Thymus (tissue), 14 donors: ENCODE measurements at places on chromosomes 3 and 15. TPM values are rescaled to one million over a fixed set of nuclear protein-coding genes. Genes with fewer than 3 reads are reported as not detected.

DNA sequence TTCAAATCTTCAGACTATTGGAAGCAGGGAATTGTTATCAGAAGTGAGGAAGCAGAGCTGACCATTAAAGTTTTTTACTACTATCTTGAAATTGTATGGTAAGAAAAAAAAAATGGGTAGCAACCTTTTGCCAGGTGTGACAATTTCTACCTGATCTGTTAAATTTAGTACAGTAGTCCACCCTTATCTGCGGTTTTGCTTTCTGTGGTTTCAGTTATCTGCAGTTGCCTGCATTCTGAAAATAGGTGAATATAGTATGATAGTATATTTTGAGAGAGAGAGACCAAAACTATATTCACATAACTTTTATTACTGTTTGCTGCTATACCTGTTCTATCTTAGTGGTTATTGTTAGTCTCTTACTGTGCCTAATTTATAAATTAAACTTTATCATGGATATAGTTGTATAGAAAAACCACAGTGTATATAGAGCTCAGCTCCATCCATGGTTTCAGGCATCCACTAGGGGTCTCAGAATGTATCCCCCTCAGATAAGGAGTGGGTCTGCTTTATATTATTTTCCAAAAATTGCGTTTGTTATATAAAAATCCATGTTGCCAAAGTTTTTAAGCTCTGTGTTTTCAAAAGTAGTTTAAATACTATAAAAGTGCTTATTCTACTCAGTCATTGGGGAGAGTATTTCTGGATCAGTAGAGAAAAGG is 69.9 kb downstream of the PTPRG start:
- no peak overlapping the region for H3K27ac ChIP-seq
- H3K36me3 ChIP-seq: no peaks in the 10 kb centered on the region
- H3K4me3 ChIP-seq: no peak overlapping the region
- H3K27me3 ChIP-seq: no peaks in the 10 kb centered on the region
- no peaks in the 10 kb centered on the region for H3K4me1 ChIP-seq
- DNase-seq: no peak

Gene BFSP2
- 3.8 TPM for polyA plus RNA-seq

GRCh38 chr15:81443040-81443820 is 69.2 kb upstream of the TMC3 start:
- H3K27me3 ChIP-seq: no peaks in the 10 kb centered on the region
- H3K4me1 ChIP-seq: no peaks in the 10 kb centered on the region
- H3K27ac ChIP-seq: no peak overlapping the region
- H3K36me3 ChIP-seq: no peaks in the 10 kb centered on the region

Gene CD276
- polyA plus RNA-seq: 11.3 TPM

DNA sequence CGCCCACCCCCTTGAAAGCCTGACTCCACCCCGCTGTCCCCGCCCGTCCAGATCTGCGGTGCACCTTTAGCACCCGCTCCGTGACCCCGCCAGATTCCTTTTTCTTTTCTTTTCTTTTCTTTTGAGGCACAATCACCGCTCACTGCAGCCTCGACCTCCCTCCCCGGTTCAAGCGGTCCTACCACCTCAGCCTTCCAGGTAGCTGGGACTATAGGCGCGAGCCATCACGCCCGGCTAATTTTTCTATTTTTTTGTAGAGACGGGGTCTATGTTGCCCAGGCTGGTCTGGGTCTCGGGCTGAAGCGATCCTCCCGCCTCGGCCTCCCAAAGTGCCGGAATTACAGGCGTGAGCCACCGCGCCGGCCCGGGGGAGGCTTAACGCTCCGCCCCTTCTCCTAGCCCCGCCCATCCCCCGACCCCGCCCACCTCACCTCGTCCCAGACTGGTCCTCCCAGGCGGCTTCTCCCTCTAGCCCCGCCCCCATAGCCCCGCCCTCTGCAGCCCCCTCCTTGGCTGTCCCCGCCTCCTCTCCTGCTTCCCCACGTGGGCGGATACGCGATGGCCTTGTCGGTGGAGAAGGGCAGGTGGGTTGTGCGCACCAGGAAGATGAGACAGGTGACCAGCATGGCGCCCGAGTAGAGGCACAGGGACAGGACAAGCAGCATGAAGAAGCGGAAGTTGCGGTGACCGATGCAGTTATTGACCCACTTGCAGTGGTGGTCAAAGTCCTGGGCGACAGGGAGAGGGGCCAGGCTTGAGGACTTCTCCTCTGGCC is 3.2 kb downstream of the ZDHHC19 start:
- no peak for DNase-seq
- H3K4me3 ChIP-seq: peak overlapping the region; percentile 40
- no peaks in the 10 kb centered on the region for H3K27me3 ChIP-seq
- no peaks in the 10 kb centered on the region for H3K36me3 ChIP-seq

Gene SOX2
- 3.1 TPM for polyA plus RNA-seq

Gene RARRES1
- polyA plus RNA-seq: 7.3 TPM

DNA sequence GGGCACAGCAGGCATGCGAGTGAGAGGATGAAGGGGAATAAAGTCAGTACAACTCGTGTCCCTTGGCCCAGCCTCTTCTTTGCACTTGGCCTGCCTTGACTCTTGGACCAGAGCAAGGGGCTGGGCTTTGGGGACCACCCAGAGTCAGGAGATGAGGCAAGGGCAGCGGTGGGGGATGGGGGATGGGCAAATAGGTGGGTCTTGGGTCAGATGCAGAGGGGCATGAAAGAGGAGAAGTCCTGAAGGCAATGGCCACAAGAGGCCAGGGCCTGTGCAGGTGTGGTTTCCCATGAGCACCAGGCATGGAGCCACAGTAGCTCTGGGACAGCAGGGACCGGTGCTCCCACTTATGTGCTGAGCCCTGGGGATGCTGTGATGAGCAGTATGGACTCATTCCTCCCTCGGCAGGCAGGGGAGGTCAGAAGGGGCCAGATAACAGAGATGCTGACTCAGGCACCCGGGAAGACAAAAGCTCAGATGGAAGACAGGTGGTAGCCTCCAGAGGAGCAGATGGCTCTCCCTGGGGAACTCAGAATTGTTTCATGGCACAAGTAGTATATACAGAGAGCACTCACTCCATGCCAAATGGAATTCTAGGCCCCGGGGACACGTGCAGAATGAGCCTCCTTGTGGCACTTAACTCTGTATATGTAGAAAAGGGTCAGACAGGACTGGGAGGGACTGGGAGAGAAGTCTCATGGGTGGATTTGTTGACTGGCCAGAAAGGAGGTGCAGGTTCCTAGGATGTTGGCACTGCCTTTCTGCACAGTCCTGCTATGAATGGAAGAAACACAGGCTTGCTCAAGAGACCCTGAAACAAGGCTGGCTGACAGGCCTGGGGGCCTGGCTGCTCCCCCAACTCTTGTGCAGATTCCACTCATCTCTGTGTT is 14.3 kb downstream of the ZBTB47 start:
- no peaks in the 10 kb centered on the region for H3K27me3 ChIP-seq
- no peak for DNase-seq
- H3K27ac ChIP-seq: no peak overlapping the region
- no peaks in the 10 kb centered on the region for H3K4me1 ChIP-seq
- H3K36me3 ChIP-seq: no peaks in the 10 kb centered on the region
- no peak overlapping the region for H3K4me3 ChIP-seq

DNA sequence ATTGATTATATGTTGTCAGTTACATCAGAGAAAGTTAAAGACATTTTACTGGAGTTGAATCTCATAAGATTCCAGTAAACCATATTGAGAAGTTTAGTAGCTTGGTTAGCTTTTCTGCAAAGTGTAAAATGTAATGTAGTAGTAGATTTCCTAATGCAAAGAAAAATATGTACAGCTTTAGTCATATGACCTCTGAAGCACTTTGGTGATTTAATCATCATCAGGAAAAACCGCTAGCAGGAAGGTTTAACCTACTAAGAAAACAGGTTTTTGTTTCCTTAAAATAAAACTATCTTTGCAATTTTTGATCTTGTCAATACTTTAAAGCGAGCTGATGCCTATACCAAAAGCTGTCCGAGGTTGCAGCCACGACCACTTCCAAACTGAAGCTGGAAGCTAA is 364.6 kb upstream of the ZNF385D start:
- no peaks in the 10 kb centered on the region for H3K27me3 ChIP-seq
- no peaks in the 10 kb centered on the region for H3K36me3 ChIP-seq
- no peak for DNase-seq
- no peak overlapping the region for H3K27ac ChIP-seq

DNA sequence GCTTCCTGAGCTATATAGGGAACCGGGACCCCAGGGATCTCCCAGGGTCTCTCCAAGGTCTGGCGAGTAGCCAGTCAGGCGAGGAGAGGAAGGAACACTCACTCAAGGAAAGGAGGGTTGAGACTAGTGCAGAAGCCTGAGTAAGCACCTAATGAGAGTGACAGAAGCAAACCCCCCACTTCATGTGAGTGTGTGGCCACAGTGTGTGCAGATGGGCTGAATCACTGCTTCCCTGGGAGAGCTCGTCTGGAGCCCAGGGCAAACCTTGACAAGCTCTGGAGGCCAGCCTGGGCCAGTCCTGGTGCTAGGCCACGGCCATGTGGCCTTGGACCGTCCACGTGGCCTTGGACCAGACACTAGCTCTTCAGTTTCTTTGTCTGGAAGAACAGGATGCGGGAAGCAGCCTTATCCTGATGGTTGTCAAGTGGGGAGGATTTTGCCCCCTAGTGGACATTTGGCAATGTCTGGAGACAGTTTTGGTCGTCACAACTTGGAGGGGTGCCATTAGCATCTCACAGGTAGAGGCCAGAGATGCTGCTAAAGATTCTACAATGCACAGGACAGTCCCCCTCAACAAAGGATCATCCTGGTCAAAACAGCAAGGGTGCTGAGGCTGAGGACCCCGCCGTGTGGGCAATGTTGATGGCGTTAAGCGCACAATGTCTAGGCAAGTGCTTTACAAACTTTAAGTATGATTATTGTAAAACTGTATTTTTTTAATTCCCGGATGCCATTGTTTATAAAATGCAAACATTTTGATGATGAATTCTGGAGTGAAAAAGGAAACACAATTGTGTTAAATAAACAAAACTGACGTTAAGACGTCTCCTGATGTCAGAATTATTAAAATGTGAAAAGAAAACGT is 34.8 kb upstream of the CTSH start:
- no peak overlapping the region for H3K27ac ChIP-seq
- no peak overlapping the region for H3K4me3 ChIP-seq
- no peaks in the 10 kb centered on the region for H3K27me3 ChIP-seq
- H3K4me1 ChIP-seq: no peaks in the 10 kb centered on the region
- no peaks in the 10 kb centered on the region for H3K36me3 ChIP-seq

Gene P2RY14
- polyA plus RNA-seq: 2.1 TPM

- H3K36me3 ChIP-seq: no peaks in the 10 kb centered on the region
- DNase-seq: no peak
- H3K4me1 ChIP-seq: no peaks in the 10 kb centered on the region
- H3K27ac ChIP-seq: peak overlapping the region; percentile 52
Observed at GRCh38 chr3:119628816-119629445, 31.2 kb downstream of the PLA1A start.

- no peaks in the 10 kb centered on the region for H3K27me3 ChIP-seq
- no peak overlapping the region for H3K27ac ChIP-seq
- no peak for DNase-seq
- H3K36me3 ChIP-seq: peaks cover 67% of the 10 kb centered on the region
- H3K4me1 ChIP-seq: no peaks in the 10 kb centered on the region
- no peak overlapping the region for H3K4me3 ChIP-seq
Observed at GRCh38 chr3:129289201-129289921, 10.7 kb downstream of the HMCES start.

Gene GP5
- 0.64 TPM for polyA plus RNA-seq

DNA sequence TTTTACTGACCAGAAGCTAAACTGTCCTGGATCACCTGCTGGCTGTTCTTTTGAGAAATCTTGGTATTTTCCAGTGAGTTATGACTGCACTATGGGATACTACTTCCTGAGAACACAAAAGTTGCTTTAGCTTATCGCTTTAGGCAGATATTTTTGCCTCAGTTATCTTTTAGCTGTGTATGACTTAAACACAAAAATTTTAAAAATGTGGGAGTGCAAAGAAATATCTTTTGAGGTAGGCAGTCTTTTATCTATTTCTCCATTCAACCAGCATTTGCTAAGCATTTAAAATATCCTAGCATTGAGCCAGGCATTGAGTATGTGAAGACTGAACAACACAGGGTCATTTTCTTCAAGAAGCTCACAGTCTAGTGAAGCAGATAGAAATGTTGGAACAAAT is 981.9 kb downstream of the FHIT start:
- no peaks in the 10 kb centered on the region for H3K4me1 ChIP-seq
- no peak overlapping the region for H3K4me3 ChIP-seq
- H3K27me3 ChIP-seq: no peaks in the 10 kb centered on the region

GRCh38 chr3:1902416-1902815 is 196.2 kb upstream of the CNTN4 start:
- no peak for DNase-seq
- no peak overlapping the region for H3K4me3 ChIP-seq
- H3K27me3 ChIP-seq: no peaks in the 10 kb centered on the region
- H3K36me3 ChIP-seq: no peaks in the 10 kb centered on the region

DNA sequence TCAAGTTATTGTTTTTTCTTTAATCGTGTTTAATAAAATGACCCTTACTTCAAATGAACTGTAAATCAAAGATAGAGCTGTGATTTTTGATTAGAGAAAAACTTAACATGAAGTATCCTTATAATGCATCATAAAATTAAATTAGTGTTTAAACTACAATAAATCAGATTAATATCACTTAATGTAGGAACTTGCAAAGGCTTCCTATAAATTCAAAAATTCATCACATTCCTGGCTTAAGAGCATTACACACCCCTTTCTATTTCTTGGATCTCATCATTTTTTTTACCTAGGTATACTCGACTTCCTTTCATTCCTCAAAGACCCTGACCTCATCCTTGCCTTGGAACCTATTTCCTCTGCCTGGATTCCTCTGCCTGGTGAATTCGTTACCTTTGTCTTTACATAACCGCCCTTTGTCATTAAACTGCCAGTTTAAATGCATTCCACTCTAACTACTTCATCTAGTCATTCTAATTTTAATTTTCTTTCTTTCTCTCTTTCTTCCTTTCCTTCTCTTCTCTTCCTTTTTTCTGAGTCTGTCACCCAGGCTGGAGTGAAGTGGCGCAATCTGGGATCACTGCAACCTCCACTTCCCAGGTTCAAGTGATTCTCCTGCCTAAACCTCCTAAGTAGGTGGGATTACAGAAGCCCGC is 1244.5 kb downstream of the OTOL1 start:
- no peak overlapping the region for H3K4me3 ChIP-seq
- H3K27me3 ChIP-seq: no peaks in the 10 kb centered on the region
- H3K27ac ChIP-seq: no peak overlapping the region
- no peaks in the 10 kb centered on the region for H3K36me3 ChIP-seq

- no peaks in the 10 kb centered on the region for H3K36me3 ChIP-seq
- H3K27ac ChIP-seq: no peak overlapping the region
- no peaks in the 10 kb centered on the region for H3K27me3 ChIP-seq
- H3K4me1 ChIP-seq: peaks cover 23% of the 10 kb centered on the region
- no peak overlapping the region for H3K4me3 ChIP-seq
Observed at GRCh38 chr15:31293655-31294054, 33.0 kb upstream of the KLF13 start.

DNA sequence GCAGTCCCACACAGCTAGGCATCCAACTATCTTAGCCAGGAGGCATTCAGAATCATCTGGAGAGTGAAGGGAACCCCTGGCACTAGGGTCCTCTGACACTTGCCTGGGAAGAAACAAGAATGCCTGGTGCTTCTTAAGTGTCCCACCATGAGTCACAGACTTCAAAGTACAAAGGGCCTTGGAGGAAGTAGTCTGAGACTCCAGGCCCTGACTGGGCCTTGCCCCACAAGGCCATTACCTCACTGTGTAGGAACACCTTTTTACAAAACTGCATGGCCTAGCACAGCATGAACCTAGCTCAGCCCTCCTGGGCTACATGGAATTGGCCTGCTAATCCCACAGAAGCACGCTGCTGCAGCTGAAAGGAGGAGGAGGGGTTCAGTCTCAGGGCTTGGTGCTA is 104.5 kb upstream of the SLCO2A1 start:
- H3K4me1 ChIP-seq: no peaks in the 10 kb centered on the region
- no peak overlapping the region for H3K27ac ChIP-seq
- H3K4me3 ChIP-seq: no peak overlapping the region
- no peak for DNase-seq
- H3K36me3 ChIP-seq: no peaks in the 10 kb centered on the region
- no peaks in the 10 kb centered on the region for H3K27me3 ChIP-seq
